Stimulated activated CD4-positive, alpha-beta T cell treated with anti-CD3 and anti-CD28 coated beads, Interleukin-1b, Interleukin-23, amount 100 ng/mL, for 1 hour (primary cell): ENCODE measurements at places on chromosomes 12 and 14.

- no peak for DNase-seq
Measured at GRCh38 chr12:108337235-108338223, 1.6 kb downstream of the CMKLR1 start.

DNA sequence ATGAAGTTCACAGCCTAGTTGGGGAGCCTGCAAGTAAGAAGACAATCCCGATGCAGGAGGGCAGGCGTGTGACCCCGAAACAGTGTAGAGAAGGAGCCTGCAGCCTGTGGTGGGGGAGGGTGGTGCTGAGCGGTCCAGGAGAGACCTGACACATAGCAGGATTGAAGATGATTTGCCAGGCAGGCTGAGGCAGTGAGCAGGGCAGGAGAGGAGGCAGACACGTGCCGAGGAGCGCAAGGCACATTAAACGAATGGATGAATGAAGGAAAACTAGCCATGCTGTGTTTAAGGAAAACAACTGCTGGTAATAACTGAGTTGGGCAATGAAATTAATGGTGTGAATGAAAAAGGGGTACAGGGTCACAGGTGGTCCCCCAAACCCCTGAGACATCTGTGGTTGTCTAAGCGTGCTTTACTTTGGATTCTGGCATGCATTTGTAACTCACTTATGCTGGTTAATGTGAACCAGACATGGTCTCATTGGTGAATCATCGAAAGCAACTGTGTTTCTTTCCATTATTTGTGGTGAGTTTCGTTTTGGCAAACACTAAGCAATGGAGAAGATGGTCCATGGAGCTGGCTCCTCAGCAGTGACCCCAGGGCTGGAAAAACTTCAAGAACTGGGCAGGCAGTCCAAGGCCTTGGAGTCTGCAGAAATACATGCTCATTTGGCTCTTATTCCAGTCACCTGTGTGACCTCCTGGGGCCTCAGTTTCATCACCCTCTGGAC lies 96.9 kb upstream of the EVL start:
- no peak for DNase-seq

- DNase-seq = no peak
Measured at GRCh38 chr12:58443981-58444371, 476.3 kb downstream of the LRIG3 start.

- no peak for DNase-seq
Measured at GRCh38 chr12:28374556-28374955, 184.3 kb downstream of the CCDC91 start.

DNA sequence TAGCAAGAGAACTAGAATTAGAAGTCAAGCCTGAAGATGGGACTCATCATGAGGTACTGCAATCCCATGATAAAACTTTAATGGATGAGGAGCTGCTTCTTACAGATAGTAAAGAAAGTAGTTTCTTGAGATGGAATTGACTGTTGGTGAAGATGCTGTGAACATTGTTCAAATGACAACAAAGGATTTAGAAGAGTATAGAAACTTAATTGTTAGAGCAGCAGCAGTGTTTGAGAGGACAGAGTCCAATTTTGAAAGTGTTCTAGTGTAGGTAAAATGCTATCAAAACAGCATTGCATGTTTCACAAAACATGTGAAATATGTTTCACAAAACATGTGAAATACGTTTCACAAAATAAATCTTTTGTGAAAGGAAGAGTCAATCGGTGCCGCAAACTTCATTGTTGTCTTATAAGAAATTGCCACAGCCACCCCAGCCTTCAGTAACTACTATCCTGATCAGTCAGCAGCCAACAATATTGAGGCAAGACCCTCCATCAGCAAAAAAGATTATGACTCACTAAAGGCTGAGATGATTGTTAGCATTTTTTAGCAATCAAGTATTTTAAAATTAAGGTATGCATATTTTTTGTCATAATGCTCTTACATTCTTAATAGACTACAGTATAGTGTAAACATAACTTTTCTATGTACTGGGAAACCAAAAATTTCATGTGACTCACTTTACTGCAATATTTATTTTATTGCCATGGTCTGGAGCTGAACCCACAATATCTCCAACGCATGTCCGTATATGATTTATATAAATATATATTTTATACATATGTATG lies 173.4 kb upstream of the BMP4 start:
- no peak for DNase-seq

DNA sequence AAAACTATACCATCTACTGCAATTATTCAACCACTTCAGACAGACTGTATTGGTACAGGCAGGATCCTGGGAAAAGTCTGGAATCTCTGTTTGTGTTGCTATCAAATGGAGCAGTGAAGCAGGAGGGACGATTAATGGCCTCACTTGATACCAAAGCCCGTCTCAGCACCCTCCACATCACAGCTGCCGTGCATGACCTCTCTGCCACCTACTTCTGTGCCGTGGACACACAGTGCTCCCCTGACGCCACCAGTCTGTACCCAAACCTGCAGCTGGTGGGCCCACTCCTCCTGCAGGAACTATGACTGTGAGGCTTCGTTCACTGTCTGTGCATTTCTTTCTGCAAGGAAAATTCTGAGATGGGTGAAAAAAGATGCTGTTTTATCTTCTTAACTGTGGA lies 284.7 kb downstream of the DAD1 start:
- no peak for DNase-seq

DNA sequence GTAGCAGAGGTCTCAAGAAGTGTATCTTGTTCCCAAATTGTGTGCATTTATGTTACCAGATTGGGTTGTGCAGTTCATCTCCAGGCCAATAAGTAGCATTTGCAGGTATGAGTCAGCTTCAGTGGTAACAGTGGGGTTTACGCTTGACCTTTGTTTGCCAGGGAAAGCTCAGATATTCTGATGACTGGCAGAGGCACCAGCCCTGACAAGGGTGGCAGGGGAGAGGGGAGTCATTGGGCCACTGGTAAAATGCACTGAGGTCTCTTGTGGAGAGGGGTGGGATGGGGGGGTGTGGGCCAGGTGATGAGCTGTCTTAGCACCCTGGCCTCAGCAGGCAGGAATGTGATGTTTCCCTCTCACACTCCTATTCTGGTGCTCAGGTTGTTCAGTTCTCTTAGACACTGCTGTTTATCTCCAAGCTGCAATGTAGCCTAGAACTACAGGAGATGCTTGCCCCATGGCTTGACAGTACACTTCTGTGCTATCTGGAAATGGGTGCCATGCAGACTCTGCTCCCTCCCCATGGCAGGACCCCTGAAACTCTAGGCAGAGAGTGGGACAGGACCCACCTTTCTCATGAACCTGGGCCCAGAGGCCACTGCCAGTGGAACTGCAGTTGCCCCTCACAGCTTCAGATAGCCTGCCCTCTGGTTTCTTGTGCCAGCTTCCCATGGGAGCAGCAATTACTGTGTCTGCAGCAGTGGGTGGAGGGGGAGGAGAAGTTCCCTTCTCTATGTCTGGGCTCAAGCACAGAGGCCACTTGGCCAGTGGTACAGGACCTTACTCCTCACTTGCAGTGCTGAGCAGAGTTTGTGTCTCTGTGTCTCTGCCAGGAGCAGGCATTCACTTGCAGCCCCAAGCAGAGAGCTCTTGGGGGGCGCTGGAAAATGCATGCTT lies 31.9 kb downstream of the USP15 start:
- no peak for DNase-seq

DNA sequence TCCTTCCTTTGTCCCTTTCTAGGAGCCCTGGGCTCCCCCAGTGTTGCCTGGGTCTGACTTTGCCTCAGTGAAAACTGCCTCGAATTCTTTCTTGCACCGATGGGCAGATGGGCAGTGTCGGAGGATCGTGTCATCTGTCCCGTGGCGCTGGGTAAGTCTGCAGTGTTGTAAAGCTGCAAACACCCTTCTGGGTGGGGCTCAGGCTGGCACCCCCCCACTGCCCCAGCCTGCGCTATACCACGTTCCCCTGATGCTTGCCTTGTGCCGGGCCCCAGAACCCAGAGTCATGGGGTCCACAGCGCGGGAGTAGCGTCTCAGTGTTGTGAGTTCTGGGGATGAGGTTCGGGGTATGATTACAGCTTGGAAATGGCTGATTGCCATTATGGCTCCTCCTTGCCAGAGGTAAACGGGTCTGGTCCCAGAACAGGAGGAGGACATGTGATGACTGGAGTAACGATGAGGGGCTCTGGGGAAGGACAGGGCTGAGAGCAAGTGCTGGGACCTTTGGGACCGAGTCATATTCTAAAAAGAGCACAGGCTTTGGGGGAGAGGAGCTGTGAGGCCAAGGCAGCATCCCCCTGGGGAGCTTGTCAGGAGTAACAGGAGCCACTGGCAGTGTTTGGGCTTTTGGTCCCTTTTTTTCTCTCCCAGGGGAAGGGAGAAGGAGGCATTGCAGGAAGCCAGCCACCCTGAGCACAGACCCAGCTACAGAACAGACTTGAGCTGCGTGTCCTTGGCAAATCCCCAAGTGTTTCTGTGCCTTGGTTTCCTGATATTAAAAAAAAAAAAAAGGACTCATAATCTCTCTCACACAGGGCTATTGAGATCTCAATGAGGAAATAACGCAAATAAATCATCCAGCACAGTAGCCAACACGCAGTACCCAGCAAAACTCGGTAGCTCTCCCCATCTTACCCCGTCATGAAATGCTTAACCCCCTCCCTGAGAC lies 4.3 kb downstream of the RTL1 start:
- no peak for DNase-seq

- no peak for DNase-seq
Measured at GRCh38 chr12:107372229-107372658, 278.9 kb upstream of the CRY1 start.

- no peak for DNase-seq
Measured at GRCh38 chr14:60160422-60160821, 4.8 kb downstream of the DHRS7 start.

GRCh38 chr14:72701237-72701565 lies 192.7 kb downstream of the DPF3 start:
- DNase-seq = no peak
